ENCODE measurements at places on chromosomes 3 and 15. TPM values are rescaled to one million over a fixed set of nuclear protein-coding genes. Genes with fewer than 3 reads are reported as not detected.

The OSTN gene
- not detected for total RNA-seq

The SLC51A gene
- total RNA-seq = not detected

The TRPM1 gene
- not detected for total RNA-seq

The ERC2 gene
- 29.0 TPM for total RNA-seq

The PFN2 gene
- 122 TPM for total RNA-seq
